ENCODE measurements at places on chromosomes 3 and 15.

DNA sequence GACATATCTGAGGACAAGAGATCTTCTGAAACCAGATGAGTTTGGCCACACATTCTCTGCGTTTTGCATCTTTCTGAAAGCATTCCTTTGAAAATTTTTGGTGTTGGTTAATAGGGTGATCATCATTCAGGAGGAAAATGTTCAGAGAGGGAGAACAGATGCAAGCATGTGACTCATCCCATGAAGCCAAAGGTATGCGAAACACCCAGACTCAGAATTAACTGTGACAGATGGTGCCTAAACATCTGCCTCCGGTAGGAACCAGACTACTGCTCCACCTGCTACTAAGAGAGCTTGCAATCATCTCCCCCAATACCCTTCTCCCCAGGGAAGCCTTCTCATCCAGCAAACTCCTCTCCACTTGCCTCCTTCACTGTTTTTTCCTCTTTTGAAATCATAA lies 46.2 kb downstream of the TRIM69 start:
- DNase-seq, result no peak

GRCh38 chr3:127124120-127124519 lies 68.8 kb upstream of the PRR23E start:
- DNase-seq, result no peak

DNA sequence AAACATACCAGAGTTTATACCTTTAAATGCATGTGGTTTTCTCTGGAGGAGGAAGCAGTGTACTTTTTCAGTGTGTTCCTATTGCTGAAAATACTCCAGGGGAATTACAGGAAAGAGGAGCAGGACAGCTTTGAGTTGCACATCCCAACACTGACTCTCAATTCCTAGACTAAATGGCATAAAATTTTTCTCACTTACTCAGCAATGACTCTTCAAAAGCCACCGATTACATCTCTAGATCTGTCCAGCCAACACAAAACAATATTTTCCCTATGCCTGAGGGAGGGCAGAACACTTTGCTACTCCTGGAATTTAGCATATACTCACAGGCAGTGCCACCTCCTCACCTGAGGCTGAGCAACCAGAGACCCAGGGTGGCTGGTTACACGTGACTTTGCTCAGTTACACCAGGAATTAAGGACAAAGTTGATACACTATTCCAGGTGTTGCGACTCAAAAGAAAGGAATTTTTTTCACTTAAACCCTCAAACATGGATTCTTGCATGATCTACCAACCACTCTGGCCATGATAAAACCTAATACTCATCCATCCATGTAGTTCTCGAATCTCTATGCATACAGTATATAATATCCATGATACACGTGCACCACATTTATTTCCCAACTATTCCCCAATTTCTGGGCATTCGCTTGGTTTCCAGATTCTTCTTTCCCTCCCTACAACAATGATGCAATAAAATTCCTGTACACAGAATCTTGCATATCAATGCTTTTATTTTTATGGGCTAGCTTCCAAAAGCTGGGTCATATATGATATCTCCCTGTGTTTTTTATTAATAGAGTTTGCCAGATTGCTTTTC lies 194.6 kb downstream of the THRB start:
- peak; percentile 87 for DNase-seq

DNA sequence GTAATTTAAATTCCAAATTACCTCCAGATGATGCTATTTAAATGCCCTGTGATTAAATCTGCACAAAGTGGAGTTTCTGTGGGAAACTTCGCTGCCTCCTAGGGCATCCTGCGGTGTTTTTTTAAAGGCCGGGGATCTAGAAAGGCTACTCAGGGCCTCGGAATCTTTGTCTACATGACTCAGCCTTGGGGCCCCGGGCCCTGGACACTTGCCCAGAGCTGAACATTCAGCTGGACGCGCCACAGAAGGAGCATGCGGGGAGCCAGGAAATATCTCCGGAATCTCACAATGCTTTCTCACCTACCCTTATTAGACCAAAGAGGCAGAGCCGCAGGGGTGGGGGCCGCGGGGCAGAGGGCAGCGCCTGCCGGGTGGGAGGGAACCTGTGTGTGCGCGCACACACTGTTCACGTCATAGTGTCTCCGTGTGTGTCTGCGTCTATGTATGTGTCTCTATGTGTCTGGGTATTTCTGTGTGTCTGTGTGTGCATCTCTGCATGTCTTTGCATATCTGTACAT lies 145.5 kb upstream of the TPM1 start:
- DNase-seq, result peak; percentile 99

GRCh38 chr3:33250712-33251111 lies 26.5 kb upstream of the FBXL2 start:
- DNase-seq, result no peak

- no peak for DNase-seq
Measured at GRCh38 chr3:65425880-65426279, 612.8 kb downstream of the MAGI1 start.

GRCh38 chr3:128012050-128012449 lies 40.2 kb upstream of the SEC61A1 start:
- no peak for DNase-seq

DNA sequence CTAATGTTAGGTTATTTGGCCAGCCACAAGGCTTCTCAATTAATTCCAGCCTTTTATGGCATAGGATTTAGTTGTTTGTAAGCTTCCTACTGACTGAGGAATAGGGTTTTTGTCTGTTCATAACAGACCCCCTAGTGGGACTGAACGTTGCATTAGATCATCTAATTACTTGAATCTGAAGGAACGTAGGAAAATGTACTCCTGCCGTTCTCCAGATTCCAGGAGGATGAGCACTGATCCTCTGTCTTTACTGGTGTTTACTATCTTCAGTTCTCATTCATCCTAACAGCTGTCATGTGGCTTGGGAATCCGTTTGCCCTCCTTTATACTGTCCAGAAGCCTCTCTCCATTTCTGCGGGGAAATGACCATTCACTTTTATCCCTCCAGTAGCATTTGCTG lies 52.7 kb downstream of the RAD54L2 start:
- DNase-seq, result peak; percentile 45

DNA sequence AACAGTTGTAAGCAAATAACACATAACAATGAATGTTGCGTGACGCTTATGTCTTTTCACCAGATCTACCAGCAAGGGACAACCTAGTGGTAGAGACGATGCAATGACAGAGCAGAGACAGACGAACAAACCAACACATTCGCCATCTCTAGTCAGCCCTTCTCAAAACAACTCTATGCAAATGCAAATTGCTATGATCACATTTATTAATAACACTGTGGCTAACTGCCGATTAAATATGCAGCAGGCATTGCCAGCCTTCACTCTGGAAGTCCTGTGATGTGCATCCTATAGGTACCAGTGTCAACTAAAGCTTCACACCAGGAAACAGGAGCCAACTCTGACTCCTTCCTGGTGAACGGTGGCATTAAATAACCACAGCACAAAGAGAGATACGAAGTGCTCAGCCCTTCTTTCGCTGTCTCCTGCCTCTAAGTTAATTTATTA lies 94.2 kb downstream of the FOXP1 start:
- no peak for DNase-seq

DNA sequence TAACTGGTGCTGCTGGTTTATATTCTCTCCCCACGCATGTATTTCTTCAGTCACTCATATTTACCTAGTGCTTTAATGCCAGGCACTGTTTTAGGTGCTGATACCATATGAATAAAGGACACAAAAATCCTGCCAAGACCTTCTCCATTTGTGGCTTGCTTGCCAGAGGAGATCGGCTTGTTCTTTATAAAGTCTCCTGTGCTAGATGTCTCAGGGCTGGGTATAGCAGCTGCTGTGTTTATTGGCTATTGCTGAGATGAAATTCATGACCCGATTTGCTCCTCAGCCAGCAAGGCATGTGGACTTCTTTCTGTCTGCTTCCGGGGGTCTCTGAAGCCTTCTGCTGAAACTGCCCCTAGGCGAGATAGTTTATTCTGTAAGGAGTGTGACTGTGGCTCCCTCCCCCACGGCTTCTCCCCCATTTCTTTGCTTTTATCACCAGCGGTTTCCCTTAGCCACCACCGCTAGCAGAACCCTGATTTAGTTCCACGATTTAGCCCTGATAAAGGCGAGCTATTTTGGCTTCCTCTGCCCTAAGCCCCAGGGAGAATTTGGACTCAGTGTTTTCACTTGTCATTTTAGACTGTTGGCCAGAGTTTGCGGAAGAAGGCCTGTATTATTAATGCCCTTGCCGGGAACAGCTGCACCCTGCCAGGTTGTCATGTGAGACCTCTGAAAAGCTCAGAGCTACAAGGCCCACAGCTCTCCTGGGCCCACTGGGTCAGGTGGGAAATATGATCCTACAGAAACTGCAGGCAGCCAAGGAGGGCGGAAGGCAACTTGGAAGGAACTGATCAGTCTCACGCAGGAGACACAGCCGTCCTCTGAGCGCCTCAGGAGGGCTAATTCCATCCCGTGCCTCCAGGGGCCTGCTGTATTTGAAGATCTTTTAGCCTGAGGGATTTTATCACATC lies 46.8 kb downstream of the ST6GAL1 start:
- no peak for DNase-seq

GRCh38 chr3:183460081-183461055 lies 31.9 kb upstream of the MCF2L2 start:
- DNase-seq, result no peak

DNA sequence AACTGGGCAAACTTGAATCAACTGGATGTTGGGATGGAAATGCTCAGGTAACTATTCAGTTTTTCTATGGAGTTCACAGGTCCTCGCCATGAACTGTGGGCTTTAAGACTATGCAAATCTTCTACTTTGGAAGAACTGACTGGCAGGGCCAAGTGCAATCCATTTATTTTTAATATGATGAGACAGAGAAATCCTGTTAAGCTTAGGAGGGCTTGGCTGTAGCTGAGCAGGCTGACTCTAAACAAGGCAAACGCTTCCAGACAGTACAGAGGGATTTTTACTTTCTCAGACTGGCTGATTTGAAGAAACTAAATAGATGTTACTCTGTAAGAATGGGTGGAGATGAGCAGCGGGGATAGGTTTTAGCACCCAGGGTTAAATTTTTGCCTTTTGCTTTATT lies 194.2 kb upstream of the ICE2 start:
- no peak for DNase-seq

DNA sequence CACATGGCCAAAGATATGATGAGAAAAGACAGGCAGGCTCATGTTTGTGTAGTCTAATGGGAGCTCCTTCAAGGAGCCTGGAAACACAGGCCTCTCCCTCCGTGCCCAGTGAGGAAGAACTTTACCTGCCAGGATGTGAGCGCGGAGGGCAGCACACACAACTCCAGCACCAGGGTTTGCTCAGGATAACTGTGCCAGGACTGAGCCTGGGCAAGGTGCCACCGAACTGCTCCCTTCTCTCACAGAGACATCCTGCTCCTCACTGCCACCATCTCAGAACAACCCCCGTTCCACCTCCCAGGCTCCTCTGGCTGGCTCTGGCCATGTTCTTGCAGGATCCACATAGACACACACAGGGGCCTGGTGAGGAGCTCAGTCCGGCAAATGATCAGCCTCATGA lies 87.4 kb downstream of the NUP210 start:
- DNase-seq, result no peak

DNA sequence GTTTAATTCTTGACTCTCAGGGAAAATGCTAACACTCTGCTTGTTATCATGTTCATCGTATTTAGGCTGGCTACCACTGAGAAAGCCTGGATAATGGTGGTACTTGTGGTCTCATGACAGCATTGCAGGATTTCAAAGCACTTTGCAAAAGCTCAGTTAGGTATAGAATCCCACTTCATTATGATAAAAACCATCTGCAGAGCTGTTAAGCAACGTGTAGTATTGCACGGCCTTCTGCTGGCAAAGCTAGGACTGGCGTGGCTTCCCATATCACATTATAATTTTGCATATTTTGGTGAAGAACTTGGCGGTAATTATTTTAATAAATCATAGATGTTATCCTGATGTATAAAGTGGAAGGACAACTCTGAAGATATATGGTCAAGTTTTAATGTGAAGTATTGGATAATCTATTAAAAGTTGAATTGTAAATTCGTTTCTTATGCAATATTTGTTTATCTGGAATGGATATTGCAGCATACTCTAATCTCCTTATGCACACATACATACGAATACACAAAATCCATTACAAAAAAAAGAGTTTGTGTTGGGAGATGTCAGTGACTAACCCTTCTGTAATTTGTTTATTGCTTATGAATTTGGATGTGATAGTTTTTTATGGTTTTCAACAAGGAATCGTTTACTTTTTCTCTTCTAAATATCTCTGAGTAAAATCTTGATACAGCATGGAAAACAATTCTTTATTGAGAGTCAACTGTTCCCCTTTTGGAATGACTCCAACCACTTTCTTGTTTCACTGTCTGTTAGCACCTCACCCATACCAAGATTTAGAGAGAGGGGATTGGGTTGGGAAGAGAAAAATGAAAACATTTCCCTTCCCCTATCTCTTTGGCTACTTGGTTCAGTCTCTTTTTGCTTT lies 9.2 kb downstream of the RAB8B start:
- DNase-seq, result peak; percentile 62

DNA sequence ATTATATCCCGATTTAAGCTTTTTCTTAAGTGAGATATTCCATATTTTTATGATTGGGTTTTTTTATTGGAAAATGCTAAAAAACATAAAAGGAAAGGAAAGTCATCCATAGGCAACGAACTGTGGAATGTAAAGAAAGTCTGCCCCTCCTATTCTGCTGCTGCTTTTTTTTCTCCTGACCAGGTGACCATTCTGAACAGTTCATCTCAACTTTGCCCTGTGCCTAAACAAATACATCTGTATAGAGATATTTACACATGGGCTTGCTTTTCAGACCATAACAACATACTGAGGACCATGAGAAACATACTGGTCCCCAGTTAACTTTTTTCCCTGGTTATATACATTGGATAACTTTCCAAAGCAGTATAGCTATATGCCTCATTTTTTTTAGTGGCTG lies 18.9 kb upstream of the MLF1 start:
- DNase-seq, result no peak

GRCh38 chr3:2976212-2976611 lies 134.0 kb downstream of the IL5RA start:
- DNase-seq, result no peak

GRCh38 chr15:89167267-89168176 lies 53.9 kb downstream of the RLBP1 start:
- DNase-seq, result no peak

- no peak for DNase-seq
Measured at GRCh38 chr3:115982629-115983028, 359.3 kb downstream of the GAP43 start.

- DNase-seq, result no peak
Measured at GRCh38 chr3:23537101-23537551, 268.6 kb upstream of the UBE2E1 start.

DNA sequence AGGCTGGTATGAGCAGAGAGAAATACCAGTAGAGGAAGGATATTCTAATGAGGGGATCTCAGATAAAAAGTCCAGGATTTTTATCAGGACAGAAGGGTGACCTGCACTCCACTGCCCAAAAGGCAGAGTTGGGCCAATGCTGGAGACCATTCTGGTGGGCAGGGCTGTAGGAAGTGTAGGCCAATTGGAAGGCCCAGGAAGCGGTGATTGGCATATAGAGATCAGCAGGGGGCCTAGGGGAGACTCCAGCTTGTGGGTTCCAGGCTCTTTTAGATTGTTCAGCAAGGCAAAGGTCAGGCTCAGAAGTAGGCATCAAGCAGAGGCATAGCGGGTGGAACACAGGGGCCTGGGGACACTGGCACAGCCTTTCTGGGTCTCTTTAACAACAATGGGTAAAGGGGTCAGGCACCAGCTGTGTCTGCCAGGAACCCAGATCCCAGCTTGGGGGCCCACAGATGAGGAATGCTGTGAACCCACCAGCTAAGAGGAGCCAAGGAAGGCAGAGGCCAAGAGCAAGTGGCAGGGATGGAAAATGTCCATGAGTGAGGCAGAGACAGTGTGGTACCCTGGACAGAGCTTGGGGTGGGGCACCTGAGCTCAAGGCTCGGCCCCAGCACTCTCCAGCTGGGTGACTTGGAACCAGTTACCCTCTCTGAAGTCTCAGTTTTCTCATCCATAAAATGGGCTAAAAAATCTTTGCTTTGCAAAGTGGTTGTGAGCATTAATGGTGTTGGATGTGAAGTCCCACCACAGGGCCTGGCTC lies 27.0 kb upstream of the RASGRF1 start:
- DNase-seq, result no peak

Measured in fibroblast of skin of left quadriceps (primary cell).